ENCODE measurements at places on chromosomes 1 and 21. TPM values are rescaled to one million over a fixed set of nuclear protein-coding genes. Genes with fewer than 3 reads are reported as not detected.

RNU1-3 gene
- total RNA-seq = 961 TPM

LDLRAD1 gene
- total RNA-seq = not detected

BTBD8 gene
- total RNA-seq = 1.1 TPM

- no peak overlapping the region for H3K27ac ChIP-seq
- H3K36me3 ChIP-seq = no peaks in the 10 kb centered on the region
- H3K27me3 ChIP-seq = peaks cover 7% of the 10 kb centered on the region
- no peak for DNase-seq
- no peak overlapping the region for H3K4me3 ChIP-seq
Observed at GRCh38 chr21:40021558-40022351, 154.5 kb downstream of the PCP4 start.

All from activated naive CD8-positive, alpha-beta T cell treated with anti-CD3 and anti-CD28 coated beads for 36 hours (primary cell).